ENCODE measurements at places on chromosomes 2 and 18.

GRCh38 chr18:27461957-27462356 is 276.8 kb upstream of the CHST9 start:
- DNase-seq: no peak

GRCh38 chr2:172790404-172790803 is 54.8 kb downstream of the RAPGEF4 start:
- no peak for DNase-seq

- DNase-seq: no peak
Observed at GRCh38 chr2:43402002-43402401, 175.6 kb upstream of the ZFP36L2 start.

GRCh38 chr18:31040686-31041270 is 1.8 kb downstream of the DSC3 start:
- DNase-seq: no peak

- no peak for DNase-seq
Observed at GRCh38 chr18:62912885-62913284, 197.5 kb downstream of the PHLPP1 start.

GRCh38 chr2:171334171-171334570 is 99.6 kb downstream of the METTL8 start:
- no peak for DNase-seq

DNA sequence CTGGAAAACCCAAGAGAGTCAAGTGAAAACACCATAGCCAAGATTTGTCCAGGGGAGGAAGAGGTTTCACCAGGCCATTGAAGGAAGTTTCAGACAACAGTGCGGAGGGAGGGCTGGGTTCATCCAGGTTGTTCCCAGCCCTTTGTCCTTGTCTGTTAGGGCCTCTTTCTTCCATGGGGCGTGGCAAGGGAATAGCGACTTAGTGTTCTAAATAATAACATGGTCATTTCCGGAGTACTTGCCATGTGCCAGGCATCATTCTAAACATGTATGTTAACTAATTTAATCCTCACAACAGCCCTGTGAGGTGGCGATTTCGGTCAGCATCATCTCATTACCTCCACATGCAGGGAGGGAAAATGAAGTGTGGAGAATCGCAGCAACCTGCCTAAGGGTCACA is 77.3 kb downstream of the TCF7L1 start:
- DNase-seq: no peak

GRCh38 chr2:237701033-237701858 is 73.9 kb downstream of the LRRFIP1 start:
- no peak for DNase-seq

DNA sequence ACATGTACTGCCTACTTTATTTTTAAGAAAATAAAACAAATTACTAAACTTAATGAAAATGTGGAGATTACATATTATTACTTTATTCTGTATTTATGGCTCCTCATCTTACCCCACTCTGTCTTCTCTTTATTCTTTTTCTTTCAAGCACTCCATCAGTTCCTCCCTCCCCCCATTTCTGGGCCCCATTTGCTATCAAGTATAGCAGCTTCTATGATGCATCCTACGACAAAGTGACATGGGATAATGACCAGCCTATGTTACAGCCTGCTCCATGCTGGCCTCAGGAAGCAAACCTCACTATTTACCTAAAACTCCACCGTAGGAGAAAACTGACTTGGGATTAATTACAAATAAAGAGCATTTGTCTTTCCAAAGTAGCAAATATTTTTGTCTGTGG is 58.8 kb downstream of the RND3 start:
- DNase-seq: no peak

DNA sequence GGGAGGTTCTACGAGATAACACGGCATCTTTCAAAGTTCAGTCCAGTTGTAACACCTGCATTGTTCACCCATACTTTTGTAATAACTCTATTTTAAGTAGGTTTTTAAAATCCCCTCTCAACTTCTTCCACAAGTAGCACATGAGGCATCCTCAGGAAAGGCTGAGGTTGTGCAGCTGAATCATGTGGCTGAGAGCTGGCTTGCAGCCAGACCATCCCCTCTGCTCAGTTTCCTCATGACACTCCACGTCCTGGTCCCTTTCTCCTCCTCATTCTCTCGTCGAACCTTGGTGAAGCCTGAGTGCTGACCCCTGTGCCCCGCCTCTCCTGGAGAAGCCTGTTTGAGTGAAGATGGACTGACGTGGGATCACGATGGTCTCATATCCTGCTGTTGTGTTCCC is 42.5 kb downstream of the POU3F3 start:
- peak; percentile 50 for DNase-seq

GRCh38 chr18:57533868-57534510 is 52.5 kb downstream of the FECH start:
- DNase-seq: no peak

DNA sequence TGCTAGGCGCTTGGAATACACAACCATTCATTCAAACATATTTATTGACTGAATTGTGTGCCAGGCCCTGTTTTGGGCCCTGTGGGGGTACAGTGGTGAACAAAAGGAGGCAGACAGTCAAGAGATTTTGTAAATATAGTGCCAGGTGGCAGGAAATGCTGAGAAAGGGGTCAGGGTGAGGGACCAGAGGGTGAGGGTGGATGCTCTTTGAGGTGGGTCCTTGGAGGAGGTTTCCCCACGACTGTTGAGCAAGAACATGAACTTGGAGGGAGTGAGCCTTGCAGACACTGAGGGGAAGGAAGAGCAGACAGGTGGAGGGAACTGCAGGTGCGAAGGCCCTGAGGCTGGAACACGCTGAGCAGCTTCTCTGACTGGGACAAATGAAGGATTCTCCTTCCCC is 40.7 kb downstream of the ODC1 start:
- DNase-seq: no peak

- peak; percentile 72 for DNase-seq
Observed at GRCh38 chr2:19349911-19350677, 8.3 kb downstream of the OSR1 start.

DNA sequence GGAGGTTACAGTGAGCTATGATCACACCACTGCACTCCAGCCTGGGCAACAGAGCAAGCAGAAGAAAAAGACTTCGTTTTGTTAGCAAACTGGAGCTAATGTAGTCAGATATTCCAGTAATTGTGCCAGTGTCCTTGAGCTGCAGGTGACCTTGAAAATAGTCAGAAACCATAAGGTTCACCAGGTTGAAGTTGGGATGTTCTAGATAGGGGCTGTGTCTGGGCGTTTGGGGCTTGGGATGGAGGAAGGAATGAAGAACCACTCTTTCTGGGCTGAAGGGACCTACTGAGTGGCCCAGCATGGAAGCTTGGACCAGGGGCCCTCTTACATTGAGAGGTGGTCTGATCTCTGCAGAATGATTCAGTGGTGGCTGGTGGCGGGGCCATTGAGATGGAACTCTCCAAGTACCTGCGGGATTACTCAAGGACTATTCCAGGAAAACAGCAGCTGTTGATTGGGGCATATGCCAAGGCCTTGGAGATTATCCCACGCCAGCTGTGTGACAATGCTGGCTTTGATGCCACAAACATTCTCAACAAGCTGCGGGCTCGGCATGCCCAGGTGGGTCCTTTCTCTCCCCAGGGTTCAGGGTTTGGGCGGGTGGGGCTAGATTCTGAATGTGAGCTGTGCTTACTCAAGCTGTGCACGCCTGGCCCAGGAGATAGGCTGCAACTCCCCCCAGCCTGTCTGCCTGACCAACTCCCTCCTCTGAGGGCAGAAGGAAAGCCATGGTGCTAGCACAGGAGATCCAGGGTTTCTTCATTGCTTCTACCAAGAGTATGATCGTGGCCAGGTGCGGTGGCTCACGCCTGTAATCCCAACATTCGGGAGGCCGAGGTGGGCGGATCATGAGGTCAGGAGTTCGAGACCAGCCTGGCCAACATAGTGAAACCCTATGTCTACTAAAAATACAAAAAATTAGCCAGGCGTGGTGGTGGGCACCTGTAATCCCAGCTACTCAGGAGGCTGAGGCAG is 17.1 kb downstream of the CCT7 start:
- no peak for DNase-seq

GRCh38 chr2:189521699-189522434 is 58.7 kb downstream of the SLC40A1 start:
- DNase-seq: no peak

- DNase-seq: peak; percentile 47
Observed at GRCh38 chr2:201859949-201860348, 53.6 kb downstream of the CDK15 start.

GRCh38 chr2:4381049-4381448 is 677.7 kb downstream of the DCDC2C start:
- no peak for DNase-seq

- DNase-seq: peak; percentile 59
Observed at GRCh38 chr18:76524900-76525698, 30.1 kb upstream of the ZNF516 start.

DNA sequence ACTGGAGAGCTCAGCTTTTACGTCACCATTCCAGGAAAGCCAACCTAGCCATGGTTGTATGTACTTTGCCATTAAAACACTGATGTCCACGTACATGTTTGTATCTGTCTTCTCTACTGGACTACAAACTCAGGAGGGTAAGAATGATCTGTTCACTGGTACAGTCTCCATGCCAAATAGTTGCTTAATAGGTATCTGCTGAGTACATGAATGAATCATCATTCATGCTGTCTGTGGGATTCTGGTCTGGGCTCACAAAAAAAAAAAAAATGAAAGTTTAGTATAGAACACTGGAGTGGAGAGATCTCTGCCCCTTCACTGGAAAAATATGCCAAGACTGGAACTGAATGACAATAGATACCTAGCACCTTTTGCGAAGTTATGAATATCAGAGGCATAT is 102.6 kb upstream of the ITGA4 start:
- peak; percentile 25 for DNase-seq

- no peak for DNase-seq
Observed at GRCh38 chr2:46393347-46393820, 86.0 kb upstream of the TMEM247 start.

DNA sequence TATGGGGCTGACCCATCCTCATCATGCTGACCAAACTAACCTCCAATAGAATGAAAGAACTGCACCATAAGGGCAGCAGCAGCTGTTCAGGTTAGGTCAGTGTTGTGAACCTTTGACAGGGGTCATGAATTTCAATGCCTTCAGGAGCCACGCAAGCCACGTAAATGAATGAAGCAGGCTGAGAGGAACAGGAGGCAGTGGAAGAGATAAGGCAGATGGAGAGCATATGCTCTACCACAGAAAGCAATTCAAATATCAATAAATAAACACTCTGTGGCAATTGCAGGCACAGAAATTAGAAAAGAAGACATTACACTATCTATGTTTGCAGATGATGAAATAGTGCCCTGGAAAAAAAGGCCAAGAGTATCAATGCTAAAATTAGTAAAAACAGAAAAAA is 56.3 kb downstream of the SCG2 start:
- DNase-seq: no peak

DNA sequence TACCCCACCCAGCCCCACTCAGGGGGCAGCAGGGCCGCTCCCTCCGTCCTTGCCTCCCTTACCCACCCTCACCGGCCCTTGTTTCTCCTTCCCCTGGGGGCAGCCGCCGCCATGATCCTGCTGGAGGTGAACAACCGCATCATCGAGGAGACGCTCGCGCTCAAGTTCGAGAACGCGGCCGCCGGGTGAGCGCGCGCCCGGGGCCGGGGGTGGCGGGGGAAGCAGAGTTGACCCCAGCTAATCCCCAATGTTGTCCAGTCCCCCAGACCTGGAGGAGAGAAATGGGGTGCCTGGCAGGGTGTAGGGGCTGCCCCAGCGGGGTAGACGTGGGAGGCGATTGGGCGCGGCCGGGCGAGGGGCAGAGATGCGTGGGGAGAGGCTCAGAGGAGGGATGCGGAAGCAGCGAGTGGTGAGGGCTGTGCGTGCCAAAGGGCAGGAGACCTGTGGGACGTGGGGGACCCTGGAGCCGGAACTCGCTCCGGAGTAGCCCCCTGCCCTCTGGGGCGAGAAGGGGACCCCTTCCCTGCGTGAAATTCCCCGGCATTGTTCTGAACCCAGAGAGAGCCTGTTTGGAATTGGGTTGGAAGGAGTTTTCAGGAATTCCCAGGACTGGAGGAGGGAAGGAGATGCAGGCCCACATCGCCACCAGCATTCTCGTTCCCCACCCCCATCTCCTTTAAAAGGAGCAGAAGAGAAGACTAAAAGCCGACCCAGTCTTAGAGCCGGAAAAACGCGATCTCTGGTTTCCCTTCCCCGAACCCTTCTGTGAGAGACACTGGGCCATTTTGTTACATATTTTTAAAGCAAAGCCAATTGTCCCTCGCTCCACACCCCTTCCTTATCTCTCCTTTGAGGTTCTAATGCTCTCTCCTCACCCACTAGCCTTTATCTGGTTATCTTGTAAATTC is 625 bp downstream of the ARPC2 start:
- peak; percentile 57 for DNase-seq

DNA sequence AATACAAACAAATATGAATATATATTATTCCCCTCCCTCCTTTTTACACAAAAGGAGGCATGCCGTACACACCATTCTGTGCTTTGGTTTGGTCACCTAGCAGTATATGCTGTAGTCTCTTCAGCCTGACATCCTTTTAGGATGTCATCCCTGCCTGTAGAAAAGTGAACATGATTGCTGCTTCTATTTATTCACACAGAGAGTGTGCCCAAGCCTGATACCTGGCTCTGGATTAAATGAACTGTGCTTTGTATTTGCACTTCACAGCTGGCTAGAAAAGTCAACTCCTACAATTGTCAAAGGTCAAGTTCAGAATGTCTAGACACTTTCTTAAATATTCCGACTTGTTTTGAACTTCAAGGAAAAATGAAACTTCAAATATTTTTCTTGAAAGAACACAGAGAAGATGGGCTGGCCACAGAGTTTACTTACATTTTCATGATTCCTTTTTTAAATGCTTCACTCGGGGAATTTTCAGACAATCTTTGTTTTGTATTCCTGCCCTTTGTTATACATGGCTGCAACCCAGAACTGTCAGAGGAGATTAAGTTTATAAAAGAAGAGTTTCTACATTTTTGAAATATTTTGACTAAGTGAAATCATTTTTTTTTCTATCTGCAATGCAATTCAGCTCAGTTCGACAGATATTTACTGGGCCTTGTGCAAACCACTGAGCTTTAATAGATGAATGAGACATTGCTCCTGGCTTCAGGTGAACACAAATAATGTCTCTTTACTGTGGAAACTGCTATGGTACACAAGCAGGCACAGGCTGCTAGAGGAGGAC is 33.5 kb downstream of the DAPL1 start:
- DNase-seq: no peak

- no peak for DNase-seq
Observed at GRCh38 chr2:186925514-186925913, 76.5 kb upstream of the ZSWIM2 start.
